Esophagus muscularis mucosa (tissue), 4 donors: ENCODE measurements at places on chromosomes 1 and 21. TPM values are rescaled to one million over a fixed set of nuclear protein-coding genes. Genes with fewer than 3 reads are reported as not detected.

BCAS2 gene
- total RNA-seq, result 26.9 TPM

KRTAP10-3 gene
- total RNA-seq, result not detected

PDC gene
- total RNA-seq, result not detected

KLHL12 gene
- total RNA-seq, result 21.6 TPM

ATAD3B gene
- 9.7 TPM for total RNA-seq

SIM2 gene
- total RNA-seq, result not detected

SYCP1 gene
- total RNA-seq, result not detected

RORC gene
- not detected for total RNA-seq

IL20 gene
- total RNA-seq, result not detected

LEMD1 gene
- total RNA-seq, result not detected

BGLAP gene
- total RNA-seq, result not detected

DNA sequence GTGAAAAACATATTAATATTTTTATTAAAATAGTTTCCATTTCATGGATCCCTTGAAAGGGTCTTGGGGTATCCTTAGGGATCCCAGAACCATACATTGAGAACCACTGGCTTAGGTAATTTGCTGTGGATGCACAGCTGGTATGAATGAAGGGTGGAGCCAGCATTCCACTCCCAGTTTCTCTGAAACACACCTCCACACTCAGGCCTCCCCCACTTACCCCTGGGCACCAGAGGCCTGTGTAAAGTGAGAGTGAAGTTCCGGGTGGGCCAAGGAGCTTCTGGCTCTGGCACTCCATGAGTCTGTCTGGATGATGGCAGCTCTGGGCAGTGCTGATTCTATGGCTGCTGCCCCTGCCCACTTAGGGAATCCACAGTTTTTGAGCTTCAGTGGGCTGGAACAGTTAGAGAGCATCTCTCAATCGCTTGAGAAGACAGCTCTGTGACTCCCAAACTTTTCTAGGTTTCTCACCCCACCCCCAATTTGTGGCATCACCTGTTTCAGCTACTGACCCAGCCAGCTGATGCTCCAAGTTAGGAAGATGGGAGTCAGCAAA lies 57.8 kb upstream of the CD1D start:
- no peak for DNase-seq

GRCh38 chr1:44261962-44262361 lies 48.7 kb downstream of the DMAP1 start:
- DNase-seq, result no peak

- DNase-seq, result no peak
These were observed 205.4 kb downstream of the NFIA start for GRCh38 chr1:61287734-61288133.

GRCh38 chr1:13825033-13825432 lies 125.0 kb downstream of the PRDM2 start:
- peak; percentile 89 for DNase-seq

DNA sequence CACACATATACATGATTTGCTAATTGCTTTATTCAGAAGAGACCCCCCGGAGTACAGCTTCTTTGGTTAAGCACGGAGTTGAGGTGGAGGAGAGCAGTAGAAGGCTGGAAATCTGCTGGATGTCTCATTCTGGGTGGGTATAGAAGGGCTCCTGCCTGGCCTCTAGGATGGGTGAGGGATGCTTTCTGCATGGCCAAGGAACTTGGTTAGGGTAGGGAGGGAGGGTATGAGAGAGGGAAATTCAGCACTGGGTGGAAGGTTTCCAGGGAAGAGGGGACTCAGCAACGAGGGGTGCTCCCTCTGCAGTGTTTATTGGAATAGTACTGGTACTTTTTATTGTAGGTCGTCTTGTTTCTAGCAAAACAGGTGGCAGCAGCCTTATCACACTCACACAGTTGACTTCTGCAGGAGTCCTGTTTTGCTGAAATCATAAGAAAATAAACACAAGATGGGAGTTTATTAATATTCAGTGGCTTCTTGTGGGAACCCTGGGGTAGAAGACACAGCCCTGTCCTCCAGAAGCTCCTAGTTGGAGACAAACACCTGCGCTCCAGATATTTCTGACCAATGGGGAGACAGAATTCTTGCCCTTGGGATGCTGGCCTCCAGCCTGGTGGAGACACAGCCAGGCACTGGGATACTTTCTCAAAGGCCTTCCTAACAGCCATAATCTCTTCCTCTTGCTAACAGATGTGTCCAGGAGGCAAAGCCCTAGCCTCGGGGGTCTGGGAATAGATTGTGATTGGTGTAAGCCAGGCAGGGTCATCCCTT lies 3.8 kb downstream of the PLA2G2A start:
- DNase-seq, result no peak

GRCh38 chr1:50333595-50333974 lies 89.7 kb downstream of the DMRTA2 start:
- no peak for DNase-seq

DNA sequence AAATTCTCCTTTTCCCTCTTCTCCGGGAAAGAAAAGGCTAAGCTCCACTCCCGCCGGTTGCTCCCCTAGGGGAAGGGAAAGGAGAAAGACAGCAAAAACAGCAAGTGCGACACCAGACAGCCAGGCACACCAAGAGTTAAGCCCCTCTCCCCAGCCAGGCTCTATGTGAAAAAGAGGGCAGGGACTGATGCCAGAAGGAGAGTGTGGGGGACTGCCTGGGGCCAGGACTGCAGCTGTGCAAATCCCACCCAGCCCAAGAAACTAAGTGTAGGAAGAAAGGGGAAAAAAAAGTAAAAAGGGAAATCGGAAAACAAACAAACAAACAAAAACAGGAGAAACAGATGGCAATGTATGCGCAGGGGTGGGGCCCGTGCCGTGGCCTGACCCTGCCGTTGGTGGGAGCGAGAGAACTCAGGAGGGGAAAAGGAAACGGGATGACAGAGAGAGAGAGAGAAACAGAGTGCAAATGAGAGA lies 27.7 kb upstream of the FMO1 start:
- DNase-seq, result no peak

DNA sequence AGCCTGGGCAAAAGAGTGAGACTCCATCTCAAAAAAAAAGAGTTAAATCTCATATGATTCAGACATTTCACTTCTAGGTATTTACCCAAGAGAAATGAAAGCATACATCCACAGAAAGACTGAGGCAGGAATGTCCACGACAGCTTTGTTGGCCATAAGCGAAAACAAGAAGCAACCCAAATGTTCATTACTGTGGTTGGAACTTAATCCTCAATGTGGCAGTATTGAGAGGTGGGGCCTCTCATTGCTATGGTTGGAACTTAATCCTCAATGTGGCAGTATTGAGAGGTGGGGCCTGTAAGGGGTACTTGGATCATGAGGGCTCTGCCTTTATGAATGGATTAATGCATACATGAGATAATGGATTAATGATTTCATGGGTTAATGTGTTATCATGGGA lies 15.2 kb downstream of the C21orf58 start:
- DNase-seq, result no peak

GRCh38 chr1:7302873-7303272 lies 468.2 kb upstream of the VAMP3 start:
- DNase-seq, result peak; percentile 1

DNA sequence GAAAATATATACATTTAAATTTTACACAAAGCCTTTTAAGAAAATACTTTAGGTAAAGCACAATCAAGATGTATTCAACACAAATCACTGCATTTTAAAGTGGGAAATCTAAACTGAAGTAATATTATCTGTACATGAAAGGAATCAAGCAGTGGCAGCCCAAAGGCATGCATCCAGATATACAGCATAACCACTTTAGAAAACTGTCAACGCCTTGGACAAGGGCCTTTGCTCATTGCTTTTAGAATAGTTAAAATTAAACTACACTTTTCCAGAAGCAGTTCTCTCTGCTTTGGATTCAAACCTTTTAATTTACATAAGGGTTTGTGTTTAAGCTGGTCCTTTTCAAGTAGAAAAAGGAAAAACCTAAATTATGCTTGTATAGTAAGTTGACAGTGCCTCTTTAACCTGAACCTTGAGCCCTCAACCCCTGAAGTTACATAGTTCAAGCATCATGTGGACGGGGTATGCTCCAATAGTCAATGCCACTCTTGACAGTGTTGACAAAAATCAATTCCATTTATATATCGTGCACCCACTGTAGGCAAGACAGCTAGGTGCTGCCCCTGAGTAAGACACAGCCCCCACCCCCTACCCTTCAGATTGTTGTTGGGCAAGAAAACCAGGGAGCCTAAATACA lies 22.9 kb downstream of the TOR3A start:
- DNase-seq, result no peak

- DNase-seq, result no peak
These were observed 3.3 kb downstream of the DISP1 start for GRCh38 chr1:222818171-222818570.

- DNase-seq, result no peak
These were observed 24.9 kb downstream of the PCAT6 start for GRCh38 chr1:202835548-202836072.

DNA sequence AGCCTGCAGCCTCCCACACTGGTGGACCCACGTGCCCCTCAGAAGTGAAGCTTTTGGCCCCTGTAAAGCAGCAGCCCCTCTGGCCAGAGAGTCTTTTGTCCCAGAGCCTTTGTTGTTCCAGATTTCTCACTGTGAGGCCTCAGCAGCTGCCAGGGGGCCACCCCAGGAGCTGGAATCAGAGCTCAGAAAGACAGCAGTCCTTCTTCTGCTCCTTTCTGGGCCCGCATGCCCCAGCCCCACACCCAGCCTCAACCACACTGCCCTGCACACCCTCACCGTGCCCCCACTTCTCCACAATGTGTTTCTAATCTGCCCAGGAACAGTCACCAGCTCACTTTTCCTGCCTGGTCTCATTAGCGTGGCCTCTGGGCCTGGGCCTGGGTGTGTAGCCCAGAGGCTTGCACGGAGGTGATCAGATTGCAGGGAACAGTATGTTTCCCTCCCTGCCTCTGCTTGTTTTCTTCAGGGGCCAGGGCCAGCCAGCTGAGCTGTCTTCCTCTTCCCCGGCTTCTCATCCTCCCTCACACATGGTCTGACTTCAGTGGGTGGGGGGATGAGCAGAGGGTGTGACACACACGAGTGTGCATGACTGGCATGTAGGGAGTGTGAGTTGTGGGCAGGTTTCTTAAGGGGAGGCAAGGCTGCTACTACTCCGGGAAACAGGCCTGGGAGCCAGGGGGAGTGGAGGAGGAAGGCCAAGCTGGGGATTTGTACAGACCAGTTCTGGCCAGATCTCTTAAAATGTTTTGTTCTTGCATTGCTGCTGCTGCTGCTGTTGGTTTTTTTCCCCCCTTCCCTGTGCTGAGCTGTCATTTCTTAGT lies 82.5 kb upstream of the ZNF648 start:
- DNase-seq, result peak; percentile 98

- no peak for DNase-seq
These were observed 56.3 kb downstream of the TNFSF4 start for GRCh38 chr1:173150795-173151194.

DNA sequence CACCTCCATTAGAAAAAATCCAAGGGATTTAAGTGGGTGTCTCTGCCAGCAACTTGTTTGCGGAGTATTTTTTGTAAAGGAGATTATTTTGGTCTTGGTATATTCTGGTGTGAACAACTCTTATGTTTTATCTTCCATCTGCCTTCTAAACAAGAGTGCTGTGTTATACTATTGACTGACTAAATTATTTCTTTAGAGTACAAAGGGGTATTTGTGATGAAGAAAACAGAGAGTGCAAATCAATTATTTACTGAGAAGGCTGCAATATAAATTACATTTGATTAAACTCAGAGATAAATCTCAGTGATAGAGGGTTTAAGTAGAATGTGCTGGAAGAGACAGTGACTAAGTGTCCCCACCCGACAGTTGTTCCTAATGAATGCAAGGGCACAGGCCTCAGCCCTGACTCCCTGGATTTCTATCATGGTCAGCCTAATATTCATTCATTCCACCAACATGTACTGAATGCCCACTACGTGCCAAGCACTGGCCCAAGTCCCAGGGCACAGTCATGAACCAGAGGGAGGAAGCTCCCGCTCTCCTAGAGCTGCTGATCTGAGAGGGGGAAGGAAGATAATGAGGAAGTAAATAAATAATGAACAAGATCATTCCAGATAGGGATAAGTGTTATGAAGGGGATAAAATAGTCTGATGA lies 196.9 kb upstream of the C8B start:
- DNase-seq, result no peak

DNA sequence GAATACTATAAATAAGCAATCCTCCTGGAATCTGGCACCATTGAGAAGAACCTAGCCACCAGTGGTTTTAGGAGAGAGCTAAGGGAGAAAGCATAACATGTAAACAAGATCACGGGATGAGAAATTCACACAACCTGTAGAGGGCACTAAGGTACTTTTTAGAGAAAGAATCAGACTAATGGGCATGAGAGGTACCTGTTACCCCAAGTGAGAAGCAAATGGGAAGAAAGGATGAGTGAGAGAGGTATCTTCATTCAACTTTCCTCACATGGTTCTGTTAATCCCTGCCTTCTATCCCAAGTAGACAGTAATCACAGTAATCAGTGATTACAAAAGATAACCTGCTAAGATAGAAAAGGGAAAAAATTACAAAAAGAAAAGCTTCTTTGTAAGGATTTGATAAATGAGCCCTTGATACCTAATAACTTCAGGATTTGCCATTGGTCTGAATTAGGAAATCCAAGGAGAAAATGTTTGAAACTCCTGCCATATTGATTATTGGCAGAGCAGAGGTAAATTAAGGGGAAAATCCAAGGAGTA lies 251.1 kb upstream of the ADGRL2 start:
- DNase-seq, result no peak

GRCh38 chr1:174769961-174770549 lies 229.7 kb upstream of the CACYBP start:
- DNase-seq, result no peak

GRCh38 chr1:51058858-51059257 lies 43.2 kb upstream of the C1orf185 start:
- DNase-seq, result no peak

DNA sequence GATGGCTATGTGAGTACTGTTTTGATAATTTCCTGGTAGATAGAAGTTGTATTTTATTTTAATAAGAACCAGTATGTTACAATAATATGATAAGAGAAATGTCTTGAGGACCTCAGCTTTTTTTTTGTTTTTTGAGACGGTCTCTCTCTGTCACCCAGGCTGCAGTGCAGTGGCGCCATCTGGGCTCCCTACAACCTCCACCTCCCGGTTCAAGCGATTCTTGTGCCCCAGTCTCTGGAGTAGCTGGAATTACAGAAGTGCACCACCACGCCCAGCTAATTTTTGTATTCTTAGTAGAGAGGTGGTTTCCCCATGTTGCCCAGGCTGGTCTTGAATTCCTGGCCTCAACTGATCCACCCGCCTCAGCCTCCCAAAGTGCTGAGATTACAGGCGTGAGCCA lies 968.1 kb upstream of the ADGRL4 start:
- DNase-seq, result no peak

- peak; percentile 7 for DNase-seq
These were observed 28.5 kb downstream of the NIBAN1 start for GRCh38 chr1:184945678-184946412.
